Renal cortical epithelial cell (primary cell): ENCODE measurements at places on chromosomes 12 and 14. TPM values are rescaled to one million over a fixed set of nuclear protein-coding genes. Genes with fewer than 3 reads are reported as not detected.

Gene IL31
- not detected in 2 replicates for total RNA-seq

Gene SPATS2
- 22.1 and 42.4 TPM in 2 replicates for total RNA-seq

- no peak for DNase-seq
Observed at GRCh38 chr12:120252071-120252906, 13.2 kb downstream of the PXN start.

GRCh38 chr14:75418850-75419768, 8.7 kb upstream of the JDP2 start:
- DNase-seq: peak; percentile 23

- no peak for DNase-seq
Observed at GRCh38 chr14:91372671-91373495, 44.7 kb downstream of the CCDC88C start.

GRCh38 chr14:56294128-56294527, 175.9 kb downstream of the PELI2 start:
- no peak for DNase-seq
